Left lung (tissue), 14 donors: ENCODE measurements at places on chromosomes 6 and 20.

- DNase-seq = no peak
- no peaks in the 10 kb centered on the region for H3K27me3 ChIP-seq
- no peaks in the 10 kb centered on the region for H3K36me3 ChIP-seq
- no peak overlapping the region for H3K27ac ChIP-seq
- H3K4me3 ChIP-seq = no peak overlapping the region
These were observed 33.8 kb downstream of the KPNA5 start for GRCh38 chr6:116714761-116715160.

GRCh38 chr6:27426045-27426620 lies 37.6 kb downstream of the ZNF391 start:
- DNase-seq = no peak
- H3K4me3 ChIP-seq = no peak overlapping the region

GRCh38 chr6:107655245-107655644 lies 165.3 kb downstream of the SOBP start:
- peaks cover 39% of the 10 kb centered on the region for H3K4me1 ChIP-seq
- no peak for DNase-seq
- no peak overlapping the region for H3K27ac ChIP-seq
- no peaks in the 10 kb centered on the region for H3K36me3 ChIP-seq

DNA sequence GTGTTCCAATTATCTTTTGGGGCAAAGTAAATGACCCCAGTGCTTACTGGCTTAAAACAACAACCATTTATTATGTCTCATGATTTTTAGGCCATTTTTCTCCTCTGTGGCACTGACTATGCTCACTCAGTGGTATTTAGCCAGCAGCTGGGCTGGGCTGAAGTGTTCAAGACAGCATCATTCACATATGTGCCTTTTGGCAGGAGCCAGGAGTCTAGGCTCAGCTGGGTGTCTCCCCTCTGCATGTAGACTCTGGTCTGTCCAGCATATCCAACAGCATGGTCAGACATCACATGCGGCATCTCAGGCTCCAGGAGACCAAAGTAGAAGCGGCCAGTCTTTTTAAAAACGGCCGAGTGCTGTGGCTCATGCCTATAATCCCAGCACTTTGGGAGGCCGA lies 120.3 kb upstream of the TOP1 start:
- no peak overlapping the region for H3K27ac ChIP-seq
- no peak for DNase-seq
- no peak overlapping the region for H3K4me3 ChIP-seq
- no peaks in the 10 kb centered on the region for H3K36me3 ChIP-seq
- H3K4me1 ChIP-seq = no peaks in the 10 kb centered on the region

DNA sequence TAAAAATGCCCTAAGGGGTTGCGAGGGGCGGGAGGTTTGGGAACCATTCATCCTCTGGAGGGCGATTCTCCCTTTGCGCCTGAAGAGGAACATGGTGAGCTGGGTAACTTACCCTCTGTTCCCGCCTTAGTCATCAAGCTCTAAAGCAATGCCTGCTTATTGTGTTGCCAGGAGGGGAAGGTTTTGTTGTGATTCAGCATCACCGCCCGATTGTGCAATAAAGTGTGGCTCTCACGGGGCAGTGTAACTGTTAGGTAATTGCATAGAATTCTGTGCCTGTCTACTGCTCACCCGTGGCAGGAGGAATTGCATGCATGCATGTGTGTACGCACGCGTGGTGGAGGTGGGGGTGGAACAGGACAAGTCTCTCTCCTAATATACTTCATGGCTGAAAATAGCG lies 95.5 kb upstream of the AGPAT4 start:
- no peak for DNase-seq
- H3K27ac ChIP-seq = no peak overlapping the region
- H3K27me3 ChIP-seq = no peaks in the 10 kb centered on the region
